ENCODE measurements at places on chromosomes 16 and 17.

DNA sequence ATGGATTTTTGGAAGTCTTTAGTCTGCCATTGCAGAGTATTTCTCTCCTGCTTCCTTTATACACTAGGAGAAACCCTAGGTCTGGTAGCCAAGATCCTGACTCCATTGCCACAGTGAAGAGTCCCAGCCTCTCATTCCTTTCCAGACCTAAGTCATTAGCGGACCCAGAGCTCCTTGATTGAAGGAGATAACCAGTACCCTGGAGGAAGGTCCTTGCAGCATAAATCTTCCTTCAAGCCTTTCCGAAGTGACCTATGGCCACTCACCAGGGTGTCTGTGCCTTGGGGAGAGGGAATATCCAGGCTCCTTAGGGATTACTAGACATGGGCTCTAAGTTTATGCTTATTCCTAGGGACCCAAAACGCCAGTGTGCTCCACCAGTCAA is 35.8 kb downstream of the BCL7C start:
- no peak for DNase-seq

- DNase-seq = no peak
Measured at GRCh38 chr16:48491517-48491916, 106.3 kb upstream of the SIAH1 start.

DNA sequence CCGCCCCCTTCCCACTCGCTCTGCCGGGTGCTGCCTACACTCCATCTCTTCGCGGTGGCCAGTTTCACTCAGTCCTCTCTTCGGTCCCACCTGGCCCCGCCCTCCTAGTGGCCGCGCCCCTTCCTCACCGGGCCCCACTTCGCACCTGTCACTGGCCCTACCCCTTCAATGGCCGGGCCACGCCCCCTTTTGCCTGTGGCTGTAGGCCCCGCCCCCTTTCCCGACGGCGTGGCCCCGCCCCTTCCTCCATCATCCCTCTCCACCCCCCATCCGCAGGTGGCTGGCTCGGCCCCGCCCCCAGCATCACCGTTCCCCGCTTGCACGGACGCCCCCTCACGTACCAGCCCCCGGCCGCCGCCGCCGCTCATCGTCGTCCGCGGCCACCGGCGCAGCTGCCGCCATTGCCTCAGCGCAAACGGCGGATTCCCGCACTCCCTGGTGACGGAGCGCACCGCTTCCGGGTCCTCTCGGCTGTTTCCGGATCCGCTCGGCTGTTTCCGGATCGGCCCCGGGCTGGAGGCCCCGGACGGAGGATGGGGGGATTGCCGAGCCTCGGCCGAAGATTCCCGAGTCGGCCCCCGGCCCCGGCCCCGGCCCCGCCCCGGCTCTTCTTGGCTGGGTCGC is at the start of gene RABEP2:
Gene RABEP2, minus strand, starts transcription at position 477 of the 624 bp plus-strand sequence. Its CDS starts 75 bp downstream, at position 402.
- peak; percentile 99 for DNase-seq

DNA sequence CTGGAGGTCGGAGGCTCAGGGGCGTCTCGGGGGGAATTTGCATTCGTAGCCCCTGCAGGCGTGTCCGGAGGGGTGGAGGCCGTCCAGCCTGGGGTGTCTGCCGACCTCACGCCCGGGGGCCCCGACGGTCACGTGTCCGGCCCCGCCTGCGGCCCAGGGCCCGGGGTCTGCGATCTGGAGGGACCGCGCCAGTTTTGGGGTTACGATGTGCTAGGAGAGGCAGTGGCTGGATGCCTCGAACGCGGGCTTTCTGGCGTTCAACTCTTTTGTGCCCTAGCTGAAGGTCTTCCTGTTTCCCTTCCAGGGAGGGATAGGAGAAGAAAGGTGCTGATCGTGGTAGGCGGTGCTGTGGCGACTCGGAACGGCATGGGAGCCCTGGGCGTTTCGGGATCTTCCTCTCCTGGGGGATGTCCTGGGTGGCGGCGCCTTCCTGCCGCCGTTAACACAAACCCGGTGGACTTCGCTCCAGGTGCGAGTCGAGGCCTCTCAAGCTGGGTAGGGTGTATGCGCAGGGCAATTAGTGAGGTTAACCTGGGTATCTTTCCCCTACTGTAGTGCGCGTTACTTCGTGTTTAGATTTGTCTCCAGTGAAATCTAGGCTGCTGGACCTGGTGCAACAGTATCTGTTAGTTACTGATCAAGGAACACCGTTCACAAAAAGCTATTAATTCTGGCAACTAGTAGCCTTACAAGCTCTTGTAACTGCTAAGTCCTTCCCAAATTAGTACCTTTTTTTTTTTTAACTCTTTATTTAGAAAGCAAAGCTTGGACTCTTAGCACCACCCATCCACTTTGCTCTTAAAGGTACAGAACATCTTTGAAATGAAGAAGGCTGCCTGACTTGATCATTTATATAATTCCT is 1.3 kb downstream of the AKAP1 start:
- DNase-seq = peak; percentile 79

DNA sequence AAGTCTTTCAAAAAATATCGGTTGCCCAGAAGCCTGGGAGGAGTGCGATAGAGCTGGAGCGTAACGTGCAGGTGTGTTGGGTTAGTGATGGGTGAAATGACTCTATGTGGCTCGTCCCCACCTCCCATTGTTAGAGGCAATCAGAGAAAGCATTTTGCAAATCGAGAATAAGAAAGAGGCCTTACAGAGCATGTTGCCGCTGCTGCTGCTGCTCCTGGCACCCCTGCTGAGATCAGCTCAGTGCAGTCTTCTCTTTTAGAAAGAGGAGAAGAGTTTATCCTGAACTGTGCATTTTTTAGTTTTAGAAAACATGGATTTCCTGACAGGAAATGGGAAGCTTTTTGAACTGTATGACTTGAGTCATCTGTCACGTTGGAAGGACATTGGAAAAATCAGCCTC is 774.5 kb upstream of the RBFOX1 start:
- DNase-seq = no peak

DNA sequence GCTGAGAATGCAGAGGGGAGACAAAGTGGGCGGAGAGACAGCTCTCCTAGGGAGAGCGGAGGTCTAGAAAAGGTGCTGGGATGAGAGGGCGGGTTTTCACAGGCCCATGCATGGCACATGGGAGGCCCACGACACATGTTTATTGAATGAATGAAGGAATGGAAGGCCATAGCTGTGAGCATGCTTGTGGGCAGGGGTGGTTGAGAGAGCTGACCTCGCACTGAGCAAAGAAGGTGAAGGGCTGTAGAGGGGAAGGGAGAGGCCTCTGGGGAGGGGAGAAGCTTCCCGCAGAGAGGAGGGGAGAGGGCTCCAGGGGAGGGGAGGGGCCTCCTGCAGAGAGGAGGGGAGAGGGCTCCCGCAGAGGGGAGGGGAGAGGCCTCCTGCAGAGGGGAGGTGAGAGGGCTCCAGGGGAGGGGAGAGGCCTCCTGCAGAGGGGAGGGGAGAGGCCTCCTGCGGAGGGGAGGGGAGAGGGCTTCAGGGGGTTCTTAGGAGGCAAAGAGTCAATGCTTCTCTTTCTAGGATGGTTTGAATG is 27.3 kb downstream of the SDK2 start:
- DNase-seq = no peak

GRCh38 chr17:68662037-68662432 is 60.9 kb upstream of the FAM20A start:
- peak; percentile 17 for DNase-seq

DNA sequence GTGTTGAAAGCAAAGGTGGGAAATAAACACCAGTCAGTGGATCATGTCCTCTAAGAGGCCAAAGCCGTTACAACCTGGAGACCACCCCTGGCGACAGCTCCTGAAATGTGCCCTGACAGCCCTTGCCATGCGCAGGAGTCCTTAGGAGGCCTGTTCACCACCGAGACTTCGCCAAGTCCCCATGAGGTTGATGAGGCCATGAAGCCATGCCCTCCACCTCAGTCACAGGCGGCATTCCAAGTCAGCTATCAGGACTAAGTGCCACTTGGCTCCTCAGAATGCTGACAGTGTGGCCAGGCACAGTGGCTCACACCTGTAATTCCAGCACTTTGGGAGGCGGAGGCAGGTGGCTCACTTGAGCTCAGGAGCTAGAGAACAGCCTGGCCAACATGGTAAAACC is 27.1 kb downstream of the ADAM11 start:
- no peak for DNase-seq

- no peak for DNase-seq
Measured at GRCh38 chr17:41710472-41711090, 1.6 kb upstream of the GAST start.

DNA sequence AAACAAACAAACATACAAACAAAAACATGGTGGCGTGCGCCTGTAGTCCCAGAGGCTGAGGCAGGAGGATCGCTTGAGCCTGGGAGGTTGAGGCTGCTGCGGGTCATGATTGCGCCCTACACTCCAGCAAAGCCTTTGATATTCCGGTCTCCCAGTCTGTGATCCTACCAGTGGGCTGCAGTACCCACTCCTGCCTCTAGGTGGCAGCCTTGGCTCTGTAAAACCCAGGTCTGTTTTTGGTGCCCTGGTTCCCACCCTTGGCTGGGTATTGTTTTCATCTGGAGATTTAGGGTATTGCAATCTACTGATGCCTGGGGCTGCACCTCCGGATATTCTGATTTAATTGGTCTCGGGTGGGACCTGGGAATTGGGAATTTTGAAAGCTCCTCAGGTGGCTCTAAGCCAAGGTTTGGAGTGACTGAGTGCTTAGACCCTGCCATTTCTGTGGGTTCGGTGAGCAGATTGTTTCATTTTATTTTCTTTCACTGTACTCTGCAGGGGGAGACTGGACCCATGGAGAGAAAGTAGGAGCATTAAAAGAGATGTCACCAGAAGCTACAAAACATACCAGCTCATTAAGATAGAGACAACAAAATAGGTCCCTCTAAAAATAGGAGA is 40.5 kb downstream of the MYH3 start:
- DNase-seq = peak; percentile 49

DNA sequence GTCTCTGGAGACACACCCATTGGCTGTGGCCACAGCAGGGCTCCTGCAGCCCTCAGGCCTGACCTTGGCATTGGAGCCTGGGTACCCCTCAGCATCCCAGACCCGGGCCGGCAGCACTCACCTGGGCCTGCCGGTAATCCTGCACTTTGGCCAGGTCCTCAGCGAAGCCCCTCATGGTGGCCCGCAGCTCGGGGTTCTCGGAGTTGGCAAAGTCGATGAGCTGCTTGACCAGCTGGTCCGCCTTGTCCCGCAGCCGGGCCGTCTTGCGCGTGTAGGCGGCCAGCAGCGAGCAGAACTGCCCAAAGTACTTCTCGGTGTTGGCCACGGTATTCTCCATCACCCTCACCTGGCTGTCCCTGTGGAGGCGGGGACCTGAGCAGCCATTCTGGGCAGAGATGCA is 2.2 kb downstream of the CIBAR2 start:
- DNase-seq = no peak

DNA sequence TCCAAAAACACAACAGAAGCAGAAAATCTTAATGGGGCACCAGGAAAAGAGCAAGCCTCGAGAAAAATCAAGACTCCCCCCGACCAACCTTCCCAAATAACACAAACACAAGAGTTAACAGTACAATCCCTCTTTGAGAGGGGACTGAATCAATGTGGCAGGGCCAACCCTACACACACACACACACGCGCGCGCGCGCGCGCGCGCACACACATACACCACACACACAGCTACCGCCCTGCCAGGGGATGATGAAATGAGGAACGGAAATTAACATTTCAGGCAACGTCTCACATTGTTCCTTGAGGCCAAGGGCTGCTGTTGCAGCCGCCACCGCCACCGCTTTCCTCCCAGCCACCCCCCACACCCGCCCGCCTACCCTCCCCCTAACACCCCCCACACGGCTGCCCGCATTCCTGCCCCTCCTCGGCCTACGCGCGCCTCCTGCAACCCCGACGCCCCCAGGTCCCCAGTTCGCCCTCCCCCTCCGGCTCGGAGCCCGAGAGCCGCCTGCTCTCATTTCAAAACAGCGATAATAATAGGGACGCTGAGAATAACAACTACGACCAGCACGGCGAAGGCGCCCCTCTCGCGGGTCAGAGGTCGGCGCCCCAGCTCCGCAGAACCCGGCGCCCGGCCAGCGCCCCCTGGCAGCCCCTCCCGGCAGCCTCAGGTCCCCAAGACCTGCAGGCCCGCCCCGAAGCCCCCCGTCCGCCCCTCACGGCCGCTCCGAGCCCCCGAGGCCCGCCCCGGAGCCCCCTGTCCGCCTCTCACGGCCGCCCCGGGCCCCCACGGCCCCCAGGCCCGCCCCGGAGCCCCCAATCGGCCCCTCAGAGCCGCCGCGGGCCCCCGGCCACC is 1.1 kb downstream of the ANKRD11 start:
- peak; percentile 80 for DNase-seq

DNA sequence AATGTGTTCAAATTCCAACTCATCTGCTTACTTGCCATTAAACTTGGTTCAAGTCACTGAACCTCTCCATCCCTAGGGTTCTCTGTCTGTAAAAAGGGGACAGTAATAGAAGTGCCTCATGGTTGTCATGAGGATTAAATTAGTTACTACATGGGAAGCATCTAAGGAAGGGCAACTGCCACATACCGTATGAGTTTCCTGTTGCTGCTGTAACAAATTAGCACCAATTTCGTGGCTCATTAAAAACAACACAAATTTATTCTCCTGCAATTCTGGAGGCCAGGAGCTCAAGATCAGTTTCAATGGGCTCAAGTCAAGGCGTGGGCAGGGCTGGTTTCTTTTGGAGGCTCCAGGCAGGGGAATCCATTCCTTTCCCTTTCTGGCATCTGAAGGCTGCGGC is 18.6 kb downstream of the CD300LF start:
- DNase-seq = no peak

DNA sequence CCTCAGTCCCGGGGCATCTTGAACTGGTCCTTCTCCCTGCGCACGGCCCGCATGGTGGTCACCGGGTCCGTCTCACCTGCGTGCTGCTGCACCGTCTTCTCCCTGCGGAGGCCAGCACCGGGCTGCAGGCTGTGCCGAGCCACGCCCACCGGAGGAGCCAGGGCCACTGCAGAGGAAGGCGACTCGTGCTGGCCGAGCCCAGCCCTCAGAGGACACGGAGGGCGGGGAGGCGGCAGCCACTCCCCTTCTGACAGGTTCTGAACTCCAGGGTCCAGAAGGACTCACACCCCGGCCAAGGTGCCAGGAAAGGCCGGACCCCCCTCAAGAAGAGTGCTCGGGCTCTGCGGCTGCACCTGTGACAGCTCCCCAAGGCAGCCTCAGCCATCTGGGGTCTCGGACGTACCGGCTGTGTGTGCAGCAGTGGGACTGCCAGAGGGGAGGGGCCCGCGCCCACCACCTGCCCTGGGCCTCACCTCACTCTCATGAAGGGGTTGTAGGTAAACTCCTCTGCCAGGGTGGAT is 15.8 kb upstream of the IGFALS start:
- no peak for DNase-seq

DNA sequence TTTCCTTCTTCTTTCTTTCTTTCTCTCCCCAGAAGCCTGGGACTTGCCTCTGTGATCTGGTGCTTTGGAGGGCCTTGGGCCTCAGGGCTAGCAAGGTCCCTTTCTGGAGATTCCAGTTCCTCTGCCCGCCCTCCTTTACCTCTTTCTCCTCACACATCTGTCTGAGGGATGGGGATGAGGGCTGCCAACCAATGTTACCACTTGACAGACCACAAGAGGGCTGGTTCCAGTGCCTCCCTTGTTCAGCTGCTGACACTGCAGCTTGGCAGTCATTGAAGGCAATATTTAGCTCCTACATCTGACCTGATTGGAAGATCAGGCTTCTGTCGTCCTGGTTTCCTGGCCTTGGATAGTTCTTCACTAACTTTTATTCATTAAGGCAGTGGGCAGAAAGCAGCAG is 3.6 kb upstream of the ZNF652 start:
- DNase-seq = peak; percentile 46

GRCh38 chr16:72380283-72380682 is 208.3 kb upstream of the PMFBP1 start:
- DNase-seq = no peak
